Activated CD4-positive, alpha-beta T cell treated with anti-CD3 and anti-CD28 coated beads, Interleukin-2, amount 50 U/mL, for 24 hours (primary cell): ENCODE measurements at places on chromosomes 1 and 21.

GRCh38 chr1:111705841-111706240 lies 33.4 kb downstream of the INKA2 start:
- no peak for DNase-seq

GRCh38 chr1:112312315-112312714 lies 83.7 kb upstream of the CTTNBP2NL start:
- DNase-seq, result no peak

GRCh38 chr1:163296504-163297263 lies 25.1 kb upstream of the NUF2 start:
- DNase-seq, result no peak

DNA sequence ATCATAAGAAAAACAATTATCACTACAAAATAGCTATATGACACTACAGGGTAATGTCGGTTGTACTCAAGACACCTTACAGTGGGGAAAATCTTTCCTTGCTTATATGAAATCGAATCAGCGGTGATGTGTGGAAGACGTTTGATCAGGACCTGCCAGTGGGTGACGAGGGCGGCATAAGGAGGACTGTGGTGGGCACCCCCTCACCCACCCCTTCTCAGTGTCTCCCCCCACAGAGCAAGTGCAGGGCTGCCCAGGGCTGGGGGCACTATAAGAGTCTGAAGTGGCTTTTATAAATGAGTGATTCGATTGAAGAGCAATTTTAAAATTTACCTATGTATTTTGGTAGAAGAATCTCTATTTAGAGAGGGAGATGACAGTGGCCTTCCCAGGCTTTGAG lies 35.8 kb downstream of the CRYAA start:
- DNase-seq, result no peak

GRCh38 chr1:90505806-90506205 lies 211.3 kb downstream of the BARHL2 start:
- no peak for DNase-seq

GRCh38 chr1:12342401-12343003 lies 112.7 kb downstream of the VPS13D start:
- no peak for DNase-seq

DNA sequence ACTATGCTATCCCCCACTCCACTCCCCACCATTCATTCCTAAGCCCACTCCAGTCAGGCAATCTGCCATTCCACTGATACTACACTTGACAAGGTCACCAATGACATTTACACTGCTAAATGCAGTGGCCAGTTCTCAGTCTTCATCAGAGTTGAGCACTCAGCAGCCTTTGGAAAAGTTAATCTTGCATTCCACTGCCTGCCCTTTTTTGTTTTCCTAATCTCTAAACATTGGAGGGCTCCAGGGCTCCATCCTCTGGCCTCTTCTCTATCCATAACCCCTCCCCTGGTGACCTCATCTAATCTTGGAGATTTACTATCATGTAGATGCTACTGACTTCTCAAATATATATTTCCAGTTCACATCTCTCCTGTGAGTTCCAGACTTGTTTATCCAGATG lies 70.9 kb upstream of the S1PR1 start:
- no peak for DNase-seq

DNA sequence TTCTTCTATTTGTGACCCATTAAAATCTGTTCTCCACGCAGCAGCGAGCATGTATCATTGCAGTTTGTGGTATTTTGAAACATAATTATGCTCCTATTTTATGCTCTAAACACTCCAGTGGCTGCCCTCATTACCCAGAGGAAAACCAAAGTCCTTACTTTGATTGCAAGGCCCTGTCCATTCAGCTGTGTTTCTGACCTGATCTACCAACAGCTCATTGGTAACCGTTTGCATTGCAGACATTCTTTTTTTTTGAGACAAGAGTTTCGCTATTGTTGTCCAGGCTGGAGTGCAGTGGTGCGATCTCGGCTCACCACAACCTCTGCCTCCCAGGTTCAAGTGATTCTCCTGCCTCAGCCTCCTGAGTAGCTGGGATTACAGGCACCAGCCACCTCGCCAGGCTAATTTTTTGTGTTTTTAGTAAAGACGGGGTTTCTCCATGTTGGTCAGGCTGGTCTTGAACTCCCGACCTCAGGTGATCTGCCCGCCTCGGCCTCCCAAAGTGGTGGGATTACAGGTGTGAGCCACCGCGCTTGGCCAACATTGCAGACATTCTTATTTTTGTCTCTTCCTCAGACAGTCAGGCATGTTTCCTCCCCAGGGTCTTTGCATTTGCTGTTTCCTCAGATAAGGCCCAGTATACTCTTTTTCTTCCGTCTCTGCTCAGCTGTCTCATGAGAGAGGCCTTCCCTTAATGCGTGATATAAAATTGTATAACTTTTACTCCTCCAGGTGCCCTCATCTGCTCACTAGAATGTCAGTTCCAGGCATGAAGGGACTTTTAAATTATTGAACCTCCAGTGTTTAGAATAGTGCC lies 32.5 kb downstream of the THRAP3 start:
- DNase-seq, result no peak

DNA sequence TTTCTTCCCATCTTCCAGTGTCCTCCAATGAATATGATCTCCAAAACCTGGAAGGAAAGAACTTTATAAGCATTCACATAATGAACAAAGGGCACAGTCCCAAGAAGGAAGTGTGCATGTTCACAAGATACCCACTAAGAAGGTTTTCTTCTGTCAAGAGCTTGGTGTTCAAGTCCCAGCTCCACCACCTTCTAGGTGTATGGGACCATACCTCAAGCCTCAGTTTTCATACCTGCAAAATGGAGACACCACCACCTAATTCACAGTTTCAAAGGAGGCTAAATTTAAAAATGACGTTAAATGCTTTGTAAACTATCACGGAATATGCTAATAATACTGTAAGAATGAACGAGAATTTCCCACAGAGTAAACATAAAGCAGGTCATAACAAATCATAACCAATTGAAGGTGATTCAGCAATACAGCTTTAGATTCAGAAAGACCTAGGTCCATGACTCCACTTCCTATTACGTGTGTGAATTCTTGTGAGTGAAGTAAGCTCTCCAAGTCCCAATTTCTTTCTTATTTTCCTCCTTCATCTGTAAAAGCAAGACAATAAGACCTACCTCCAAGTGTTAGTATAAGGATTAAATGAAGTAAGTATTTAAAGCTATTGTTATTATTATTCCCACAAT lies 8.1 kb upstream of the KTI12 start:
- no peak for DNase-seq

- no peak for DNase-seq
Observed at GRCh38 chr1:50473513-50473912, 50.3 kb upstream of the DMRTA2 start.

DNA sequence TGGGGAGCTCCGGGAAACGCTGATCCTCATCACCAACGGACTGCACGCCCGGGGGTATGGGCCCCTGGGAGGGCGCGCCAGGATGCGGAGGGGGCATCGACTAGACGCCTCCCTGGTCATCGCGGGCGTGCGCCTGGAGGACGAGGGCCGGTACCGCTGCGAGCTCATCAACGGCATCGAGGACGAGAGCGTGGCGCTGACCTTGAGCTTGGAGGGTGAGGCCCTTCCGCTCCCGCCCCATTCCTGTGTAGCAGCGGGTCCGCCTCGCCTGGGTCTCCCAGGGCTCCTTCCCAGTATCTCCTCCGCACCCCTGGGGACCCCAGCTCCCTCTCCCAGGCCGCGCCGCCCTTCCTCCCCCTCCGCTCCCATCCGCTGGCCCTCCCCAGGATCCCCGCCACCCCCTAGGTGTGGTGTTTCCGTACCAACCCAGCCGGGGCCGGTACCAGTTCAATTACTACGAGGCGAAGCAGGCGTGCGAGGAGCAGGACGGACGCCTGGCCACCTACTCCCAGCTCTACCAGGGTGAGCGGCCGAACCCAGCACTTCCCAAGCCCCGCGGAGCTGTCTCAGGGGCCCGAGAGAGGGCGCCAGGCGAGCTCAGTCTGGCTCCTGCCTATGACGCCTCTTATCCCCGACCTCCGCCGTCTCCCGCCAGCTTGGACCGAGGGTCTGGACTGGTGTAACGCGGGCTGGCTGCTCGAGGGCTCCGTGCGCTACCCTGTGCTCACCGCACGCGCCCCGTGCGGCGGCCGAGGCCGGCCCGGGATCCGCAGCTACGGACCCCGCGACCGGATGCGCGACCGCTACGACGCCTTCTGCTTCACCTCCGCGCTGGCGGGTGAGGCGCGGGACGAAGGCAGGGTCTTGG lies 5.0 kb downstream of the HAPLN2 start:
- no peak for DNase-seq

DNA sequence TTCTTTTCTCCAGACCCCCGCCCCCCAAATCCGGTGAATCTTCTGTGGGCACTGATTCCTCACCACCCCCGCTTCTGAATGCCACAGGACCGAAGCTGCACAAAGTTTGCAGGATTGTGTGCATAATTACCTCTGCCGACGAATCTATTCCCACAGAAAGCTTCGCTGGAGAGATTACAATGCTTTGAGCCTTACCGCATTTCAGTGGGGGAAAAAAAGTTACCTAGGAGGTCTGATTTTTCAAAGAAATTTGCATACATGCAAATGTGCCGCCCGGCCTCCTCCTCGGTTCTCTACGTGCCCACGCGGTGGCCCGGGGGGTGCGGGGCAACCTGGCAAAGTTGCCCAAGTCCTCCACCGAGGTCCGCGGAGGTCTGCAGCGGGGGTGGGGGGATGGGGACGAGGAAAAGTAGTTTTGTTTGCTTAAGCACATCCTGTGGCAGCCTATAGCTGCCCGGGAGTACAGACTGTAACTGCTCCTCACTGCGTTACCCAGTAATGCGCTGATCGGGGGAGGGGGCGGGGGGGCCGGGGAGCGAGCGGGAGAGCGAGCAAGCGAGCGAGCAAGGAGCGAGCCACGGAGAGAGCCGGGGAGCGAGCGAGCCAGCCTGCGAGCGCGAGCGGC lies 563 bp upstream of the NFIA start:
- peak; percentile 17 for DNase-seq

- no peak for DNase-seq
Observed at GRCh38 chr1:117631359-117632160, 25.7 kb downstream of the TENT5C start.

DNA sequence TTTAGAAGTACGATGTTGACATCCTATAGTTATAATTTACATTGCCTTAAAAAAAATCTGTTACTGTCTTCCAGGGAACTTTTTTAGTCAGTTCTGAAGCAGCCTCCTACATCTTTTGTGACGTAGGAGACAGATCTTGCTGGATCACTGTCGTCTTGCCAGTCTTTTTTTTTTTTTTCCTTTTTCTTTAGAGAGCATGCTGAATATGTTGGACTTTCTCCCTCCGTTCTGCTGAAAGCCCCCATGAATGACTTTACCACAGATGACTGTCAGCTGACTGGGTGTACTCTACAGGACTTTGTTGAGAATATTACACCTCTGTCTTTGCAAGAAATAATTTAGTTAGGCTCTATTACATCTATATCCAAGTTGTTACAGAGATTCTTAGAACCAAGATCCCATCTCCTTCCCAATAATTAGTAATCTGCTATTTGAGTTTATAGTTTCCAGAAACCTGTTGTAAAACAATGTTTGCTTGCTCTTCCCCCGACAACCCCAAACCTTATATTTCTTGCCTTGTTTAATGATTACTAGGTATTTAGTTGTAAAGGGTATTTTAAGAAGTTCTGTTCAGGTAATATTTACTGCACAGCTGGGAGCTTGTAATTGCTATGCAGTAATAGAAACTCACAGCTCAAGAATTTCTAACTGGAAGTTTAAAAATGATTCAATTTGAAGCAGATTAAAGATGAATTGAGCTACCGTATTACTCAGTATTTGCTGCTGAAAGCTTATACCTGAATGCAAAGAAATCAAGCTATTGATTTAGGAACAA lies 61.8 kb downstream of the RASAL2 start:
- DNase-seq, result no peak

DNA sequence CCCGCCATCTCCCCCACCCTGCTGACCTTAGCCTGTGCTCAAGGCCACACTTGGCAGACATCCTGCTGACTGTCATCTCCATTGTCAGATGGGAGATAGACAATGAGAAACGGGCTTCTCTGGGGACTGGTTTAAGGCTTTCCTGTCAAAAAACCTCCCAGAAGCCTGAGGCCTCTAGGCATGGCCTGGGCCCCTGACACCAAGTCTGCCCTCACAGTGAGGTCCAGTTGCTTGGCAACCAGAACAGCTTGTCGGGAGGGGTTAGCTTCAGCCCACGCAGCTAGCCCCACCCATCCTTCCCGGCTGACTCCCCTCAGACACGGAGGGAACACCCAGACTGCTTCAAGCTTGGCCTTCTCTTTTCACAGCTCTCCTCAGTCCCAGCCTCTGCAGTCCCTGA lies 11.0 kb downstream of the PLEKHA6 start:
- DNase-seq, result no peak

GRCh38 chr1:32142446-32143301 lies 34.8 kb downstream of the KPNA6 start:
- DNase-seq, result no peak

GRCh38 chr1:211591980-211592493 lies 13.1 kb upstream of the SLC30A1 start:
- DNase-seq, result no peak
